ENCODE measurements at places on chromosomes 13 and 19.

GRCh38 chr19:7109678-7110289 lies 40.3 kb downstream of the ZNF557 start:
- DNase-seq = no peak

DNA sequence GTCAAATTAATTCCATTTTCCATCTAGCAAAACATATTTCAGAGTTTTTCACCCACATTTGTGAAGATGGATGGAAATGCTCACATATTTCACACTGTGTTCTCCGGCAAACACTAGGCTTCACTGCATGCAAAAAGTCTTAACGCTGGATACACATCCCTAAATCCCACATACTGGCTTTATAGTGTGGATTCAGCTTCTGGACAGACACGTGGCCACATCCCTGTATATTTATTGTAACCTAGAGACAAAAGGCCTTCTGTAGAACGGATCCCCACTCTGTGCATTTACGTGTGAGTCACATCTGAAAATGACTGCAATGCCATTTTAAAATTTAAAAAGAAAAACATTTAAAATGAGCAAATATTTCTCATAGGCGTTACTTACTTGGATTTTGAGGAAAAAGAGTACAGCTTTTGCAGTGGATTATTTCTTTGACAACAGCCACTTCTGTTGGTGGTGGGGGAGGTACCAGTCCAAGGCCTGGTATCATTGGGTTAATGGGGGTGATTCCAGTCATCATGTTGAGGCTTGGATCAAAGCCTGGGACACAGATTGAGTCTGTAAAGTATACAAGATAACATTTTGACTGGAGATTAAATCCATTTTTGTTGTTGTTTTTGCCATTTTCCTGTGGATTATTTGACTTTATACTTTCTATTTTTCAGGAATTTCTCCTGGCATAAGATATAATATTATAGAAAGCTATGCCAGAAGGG lies 337.7 kb downstream of the DNAJC15 start:
- DNase-seq = no peak

- no peak for DNase-seq
Observed at GRCh38 chr19:14142262-14143190, 6.1 kb upstream of the ASF1B start.

GRCh38 chr13:97108530-97108900 lies 113.6 kb upstream of the MBNL2 start:
- no peak for DNase-seq

- no peak for DNase-seq
Observed at GRCh38 chr13:111291908-111292307, 28.5 kb upstream of the TEX29 start.

- no peak for DNase-seq
Observed at GRCh38 chr13:59343993-59344822, 819.5 kb downstream of the DIAPH3 start.

DNA sequence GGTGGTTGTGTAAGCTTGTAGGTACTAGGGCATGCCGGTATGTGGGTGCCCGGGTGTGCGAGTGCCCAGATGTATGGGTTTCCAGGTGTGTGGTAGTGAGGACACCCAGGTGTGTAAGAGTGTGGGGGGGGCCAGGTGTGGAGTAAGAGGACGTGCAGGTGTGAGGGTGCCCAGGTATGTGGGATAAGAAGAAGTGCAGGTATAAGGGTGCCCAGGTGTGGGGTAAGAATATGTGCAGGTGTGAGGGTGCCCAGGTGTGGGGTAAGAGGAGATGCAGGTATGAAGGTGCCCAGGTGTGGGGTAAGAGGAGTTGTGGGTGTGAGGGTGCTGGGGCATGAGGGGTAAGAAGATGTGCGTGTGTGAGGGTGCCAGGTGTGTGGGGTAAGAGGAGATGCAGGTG lies 14.3 kb downstream of the MARK4 start:
- DNase-seq = no peak

DNA sequence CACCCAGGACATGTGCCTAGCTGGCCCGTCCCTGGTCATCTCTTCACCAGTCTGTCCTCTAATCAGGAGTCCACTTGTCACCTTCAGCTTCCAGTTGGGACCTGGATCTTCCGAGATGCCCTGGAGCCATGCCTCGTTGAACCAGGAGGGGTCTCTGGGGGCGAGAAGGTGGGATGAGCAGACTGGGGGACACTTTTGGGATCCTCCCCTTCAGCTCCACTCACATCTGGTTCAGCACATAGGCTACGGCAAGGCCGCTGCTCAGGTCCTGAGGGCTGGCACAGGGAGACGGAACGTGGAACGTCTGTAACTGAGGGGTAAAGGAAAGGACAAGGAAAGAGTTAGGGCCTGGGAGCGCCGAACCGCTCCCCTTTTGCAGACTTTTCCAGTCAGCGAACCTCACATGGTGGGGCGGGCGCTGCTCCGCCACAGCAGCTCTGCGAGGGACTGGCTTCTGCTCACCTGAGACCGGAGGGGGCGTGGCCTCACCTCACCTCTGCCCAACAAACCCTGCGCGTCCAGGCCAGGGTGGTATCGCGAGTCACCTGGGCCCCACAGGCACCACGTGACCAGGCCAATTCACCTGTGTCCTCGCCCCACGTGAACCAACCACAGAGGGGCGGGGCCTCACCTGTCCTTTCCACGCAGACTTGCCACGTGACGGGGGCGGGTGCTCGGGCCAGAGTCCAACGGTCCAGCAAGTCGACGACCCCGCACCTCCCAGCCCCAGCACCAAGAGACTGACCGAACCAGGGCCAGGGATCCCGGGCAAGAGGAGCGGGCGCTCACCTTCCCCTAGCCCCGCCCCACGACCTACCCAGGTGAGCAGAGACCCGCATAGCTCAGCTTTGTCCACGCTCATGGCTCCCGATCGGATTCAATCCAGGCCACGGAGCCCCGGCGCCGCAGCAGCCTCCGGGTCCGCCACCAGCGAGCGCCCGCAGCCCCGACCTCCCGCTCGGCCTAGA lies at the start of gene HOOK2:
HOOK2 (minus strand) TSS at position 965 of the 968 bp plus-strand sequence; CDS start at position 862, 103 bp downstream.
- no peak for DNase-seq

GRCh38 chr13:27130979-27131623 lies 40.5 kb downstream of the USP12 start:
- peak; percentile 41 for DNase-seq

GRCh38 chr13:50248516-50249143 lies 233.4 kb downstream of the KCNRG start:
- DNase-seq = no peak

DNA sequence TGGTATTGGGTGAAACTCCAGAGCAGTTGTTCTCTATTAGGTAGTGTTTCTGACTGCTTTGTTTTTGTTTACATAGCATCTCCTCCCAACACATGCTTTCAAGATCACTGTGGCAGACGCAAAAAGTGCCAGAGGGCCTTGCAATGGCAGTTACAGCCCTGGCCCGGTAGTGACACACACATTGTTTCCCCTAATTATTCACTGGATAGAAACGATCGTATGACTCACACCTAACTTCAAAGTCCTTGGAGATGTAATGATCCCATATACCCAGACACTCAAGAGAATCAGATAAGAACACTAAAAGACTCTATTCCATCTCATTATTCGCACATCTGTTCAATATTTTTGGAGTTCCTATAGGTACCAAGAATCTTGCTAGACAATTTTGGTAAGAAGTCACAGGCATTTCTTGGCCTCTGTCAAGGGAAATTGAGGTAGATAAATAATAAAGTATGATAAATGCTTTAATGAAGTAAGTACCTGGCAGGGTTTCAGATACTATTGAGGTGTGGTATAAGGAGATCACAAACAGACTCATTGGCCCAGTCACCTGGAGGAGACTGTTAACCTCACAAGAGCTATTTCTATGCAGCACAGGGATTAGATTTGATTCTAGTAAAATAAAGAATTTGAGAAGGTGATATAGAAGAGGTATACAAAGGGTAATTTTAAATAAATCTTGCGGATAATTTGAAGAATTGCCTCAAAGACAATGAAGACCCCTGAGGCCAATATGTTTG lies 485.3 kb downstream of the SLITRK6 start:
- no peak for DNase-seq

GRCh38 chr13:50069261-50069660 lies 54.0 kb downstream of the KCNRG start:
- DNase-seq = no peak

- no peak for DNase-seq
Observed at GRCh38 chr19:8366961-8367326, 3.0 kb downstream of the ANGPTL4 start.

DNA sequence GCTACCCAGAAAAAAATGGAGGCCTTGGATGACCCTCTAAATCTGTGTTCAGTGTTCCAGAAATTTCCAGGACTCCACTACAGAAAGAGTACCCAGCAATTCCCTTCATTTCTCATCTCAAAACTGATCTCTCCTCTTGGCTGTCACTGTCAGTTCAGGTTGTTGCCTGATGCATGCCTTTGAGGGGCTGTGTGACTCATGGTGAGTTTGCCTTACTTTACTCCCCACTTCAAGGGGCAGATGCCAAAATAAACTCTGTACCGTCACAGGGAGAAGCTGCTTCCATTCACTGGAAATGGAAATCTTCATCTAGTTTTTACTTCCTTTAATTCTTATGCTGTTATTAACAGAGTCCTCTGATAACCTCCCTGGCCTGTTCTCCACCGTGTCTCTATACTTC lies 1075.0 kb downstream of the DIAPH3 start:
- no peak for DNase-seq

GRCh38 chr19:35055715-35056179 lies 14.2 kb downstream of the HPN start:
- no peak for DNase-seq

GRCh38 chr13:33258808-33259193 lies 26.8 kb downstream of the STARD13 start:
- DNase-seq = no peak

DNA sequence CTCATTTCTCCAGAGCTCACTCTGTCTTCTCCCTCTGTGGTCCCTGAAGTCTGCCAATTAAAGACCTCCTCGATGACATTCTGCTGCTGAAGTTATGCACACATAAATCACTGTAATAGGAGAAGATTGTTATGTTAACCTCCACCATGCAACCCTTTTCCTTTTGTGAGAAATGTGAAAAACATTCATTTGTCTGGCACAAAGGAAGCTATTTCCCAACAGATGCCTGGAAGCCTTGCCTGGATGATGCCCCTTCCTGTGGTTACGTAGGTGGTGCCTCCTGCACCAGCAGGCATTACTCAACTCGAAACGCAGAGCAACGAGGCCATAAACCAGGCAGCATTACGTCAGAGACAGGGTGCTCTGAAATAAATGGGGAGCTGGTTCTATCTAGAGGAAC lies 327.4 kb upstream of the ZNF507 start:
- DNase-seq = no peak

DNA sequence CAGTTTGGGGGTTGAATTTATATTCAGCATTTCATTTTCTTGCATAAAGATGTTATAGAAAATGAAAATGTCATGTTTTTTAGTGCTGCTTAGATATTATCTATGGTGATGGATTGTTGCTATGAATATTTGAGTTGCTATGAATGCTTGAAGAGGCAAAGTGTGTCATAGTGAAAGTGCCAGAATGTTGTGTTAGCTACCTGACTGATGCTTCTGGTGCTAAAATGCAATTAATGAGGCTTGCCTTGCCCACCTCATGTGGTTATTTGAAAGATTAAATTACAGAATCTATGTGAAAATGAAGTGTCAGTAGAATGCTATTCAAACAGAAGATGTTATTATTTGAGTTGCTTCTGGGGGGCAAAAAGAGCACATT lies 62.7 kb upstream of the MYCBP2 start:
- no peak for DNase-seq

GRCh38 chr19:13621413-13621812 lies 115.1 kb upstream of the CACNA1A start:
- no peak for DNase-seq

DNA sequence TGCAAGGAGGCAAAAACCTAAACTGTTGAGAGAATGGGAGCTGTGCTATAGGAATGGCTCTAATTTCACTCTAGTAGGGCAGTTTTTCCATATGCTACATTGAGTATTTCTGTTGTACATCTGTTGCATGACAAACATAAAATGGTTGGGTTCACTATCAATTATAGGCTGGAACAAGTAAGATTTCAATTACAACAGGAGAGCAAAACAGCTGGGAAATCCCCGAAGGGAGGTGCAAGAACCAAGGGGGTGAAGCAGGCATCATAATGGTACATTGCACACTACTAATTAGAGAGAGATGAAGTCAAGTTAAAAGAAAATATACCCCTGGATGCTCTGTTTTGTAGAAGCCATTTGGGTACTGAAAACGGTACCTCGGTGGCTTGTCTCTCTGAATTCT lies 389.5 kb downstream of the PCDH9 start:
- DNase-seq = no peak

- no peak for DNase-seq
Observed at GRCh38 chr19:2330632-2331284, 2.3 kb downstream of the SPPL2B start.

- DNase-seq = no peak
Observed at GRCh38 chr13:103403814-103404213, 337.6 kb upstream of the SLC10A2 start.

DNA sequence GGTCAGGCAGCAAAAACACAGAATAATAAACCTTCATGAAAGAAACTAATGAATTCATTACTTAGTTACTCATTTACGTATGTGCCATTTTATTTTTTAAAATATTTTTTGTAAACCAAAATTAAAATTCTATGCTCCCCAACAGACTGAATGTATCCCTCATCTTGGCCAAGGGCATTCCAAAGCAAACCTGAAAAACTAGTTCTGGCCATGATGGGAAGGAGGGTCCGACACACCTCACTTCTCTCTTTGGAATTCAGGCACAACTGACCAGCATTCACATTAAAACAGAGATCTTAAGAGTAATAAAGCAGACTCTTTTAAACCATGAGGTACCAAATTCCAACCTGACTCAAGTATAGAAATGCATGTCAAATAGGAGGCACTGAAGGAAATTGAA lies 1576.9 kb upstream of the SPRY2 start:
- no peak for DNase-seq

DNA sequence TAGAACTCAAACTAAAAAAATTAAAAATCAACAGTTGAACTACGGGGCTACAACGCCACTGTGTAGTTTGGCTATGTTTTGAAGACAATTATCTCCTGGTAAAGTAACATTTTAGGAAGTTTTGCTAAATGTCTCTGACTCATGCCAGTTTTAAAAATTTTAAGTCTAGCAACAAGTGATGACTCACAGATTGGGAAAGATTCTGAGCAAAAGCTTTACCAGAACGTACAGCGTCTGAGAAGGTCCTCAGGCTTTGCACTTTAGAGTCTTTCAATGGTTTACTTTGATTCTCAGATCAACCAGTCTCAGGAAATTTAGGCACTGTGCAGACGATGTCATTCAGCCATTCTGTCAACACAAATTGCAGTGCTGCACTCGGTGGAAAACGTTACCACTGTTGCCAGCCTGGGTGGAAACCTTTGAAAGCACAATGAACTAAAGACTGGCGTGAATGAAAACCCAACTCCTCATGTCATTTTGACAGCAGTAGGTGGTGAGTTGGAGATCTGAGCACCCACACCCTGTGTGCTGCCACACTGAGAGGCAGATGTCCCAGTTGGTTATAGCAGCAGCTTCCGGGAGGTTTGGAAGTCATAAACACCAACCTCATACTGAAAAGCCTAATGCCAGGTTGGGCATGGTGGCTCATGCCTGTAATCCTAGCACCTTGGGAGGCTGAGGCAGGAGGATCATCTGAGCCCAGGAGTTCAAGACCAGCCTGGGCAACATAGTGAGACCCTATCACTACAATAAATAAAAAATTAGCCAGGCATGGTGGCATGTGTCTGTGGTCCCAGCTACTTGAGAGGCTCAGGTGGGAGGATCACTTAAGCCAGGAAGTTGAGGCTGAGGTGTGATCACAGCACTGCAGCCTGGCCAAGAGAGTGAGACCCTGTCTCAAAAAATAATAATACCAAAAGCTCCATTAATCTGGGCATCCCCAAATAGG lies 6.3 kb upstream of the WTIP start:
- DNase-seq = no peak
